Ureter (tissue), 1 donor: ENCODE measurements at places on chromosomes 1 and 21. TPM values are rescaled to one million over a fixed set of nuclear protein-coding genes. Genes with fewer than 3 reads are reported as not detected.

The KCNJ9 gene
- not detected for total RNA-seq

The CLDN14 gene
- not detected for total RNA-seq

The OR2T8 gene
- not detected for total RNA-seq

The VWA5B1 gene
- 41.9 TPM for total RNA-seq

The LEPR gene
- 14.8 TPM for total RNA-seq

The CCDC181 gene
- 1.9 TPM for total RNA-seq

The KRTAP19-1 gene
- total RNA-seq: not detected

The SMIM1 gene
- total RNA-seq: 9.6 TPM

The NME7 gene
- 28.1 TPM for total RNA-seq

The SPRR5 gene
- not detected for total RNA-seq

The SPATA21 gene
- not detected for total RNA-seq

The GPX7 gene
- total RNA-seq: 8.9 TPM

The FAM72A gene
- not detected for total RNA-seq

The STK40 gene
- 34.2 TPM for total RNA-seq

The CDC42 gene
- 326 TPM for total RNA-seq

The BATF3 gene
- total RNA-seq: 3.5 TPM

The CYP4A11 gene
- total RNA-seq: not detected

The SCP2 gene
- 138 TPM for total RNA-seq

The HCRTR1 gene
- total RNA-seq: not detected

The PBX1 gene
- 169 TPM for total RNA-seq

The SPRR2D gene
- not detected for total RNA-seq

The PPP1R8 gene
- 46.2 TPM for total RNA-seq

The JMJD4 gene
- 21.3 TPM for total RNA-seq

The PDZK1IP1 gene
- total RNA-seq: 1.9 TPM

The HMGCS2 gene
- total RNA-seq: 305 TPM

The RNPEP gene
- total RNA-seq: 57.1 TPM

The ANGPTL1 gene
- total RNA-seq: 26.3 TPM

The RHD gene
- not detected for total RNA-seq

The SPAG17 gene
- 6.1 TPM for total RNA-seq

The SNX7 gene
- 25.0 TPM for total RNA-seq

The E2F2 gene
- 0.52 TPM for total RNA-seq

The CPLANE2 gene
- total RNA-seq: 9.0 TPM

The LRRC38 gene
- not detected for total RNA-seq

The DSCAM gene
- total RNA-seq: not detected

The ABL2 gene
- 35.0 TPM for total RNA-seq

The FAM131C gene
- total RNA-seq: 0.60 TPM

The FCRL1 gene
- total RNA-seq: 0.21 TPM

The PLA2G2F gene
- 19.2 TPM for total RNA-seq

The RPS6KA1 gene
- 23.2 TPM for total RNA-seq

The SAMSN1 gene
- total RNA-seq: 8.3 TPM

The FMO1 gene
- total RNA-seq: 0.18 TPM

The RBBP4 gene
- 213 TPM for total RNA-seq

The NTRK1 gene
- 1.7 TPM for total RNA-seq

The TDRD5 gene
- total RNA-seq: 1.0 TPM

The CD34 gene
- total RNA-seq: 40.9 TPM

The MAP7D1 gene
- total RNA-seq: 68.3 TPM

The NGF gene
- 3.6 TPM for total RNA-seq

The C1orf141 gene
- not detected for total RNA-seq

The BEND5 gene
- total RNA-seq: 8.3 TPM

The MATN1 gene
- total RNA-seq: not detected

The OR2L3 gene
- not detected for total RNA-seq

The TMPRSS3 gene
- 1.7 TPM for total RNA-seq

The DMBX1 gene
- total RNA-seq: not detected

The C8A gene
- 0.16 TPM for total RNA-seq

The AGO4 gene
- 19.5 TPM for total RNA-seq

The ZNF683 gene
- 1.2 TPM for total RNA-seq

The S100A1 gene
- total RNA-seq: not detected

The MPL gene
- 0.55 TPM for total RNA-seq
